GM12891 (cell line): ENCODE measurements at places on chromosomes 2 and 18.

- DNase-seq = no peak
These were observed 428.6 kb downstream of the SETBP1 start for GRCh38 chr18:45109271-45109670.

- no peak for DNase-seq
These were observed 276.1 kb upstream of the SIX2 start for GRCh38 chr2:45285311-45285710.

- no peak for DNase-seq
These were observed 62.7 kb upstream of the GATA6 start for GRCh38 chr18:22106536-22107292.

- no peak for DNase-seq
These were observed 110.2 kb downstream of the CDK15 start for GRCh38 chr2:201916565-201916964.

GRCh38 chr2:177165721-177166711 lies 46.6 kb upstream of the HNRNPA3 start:
- no peak for DNase-seq

- no peak for DNase-seq
These were observed 458.8 kb downstream of the METTL4 start for GRCh38 chr18:2112435-2113045.

DNA sequence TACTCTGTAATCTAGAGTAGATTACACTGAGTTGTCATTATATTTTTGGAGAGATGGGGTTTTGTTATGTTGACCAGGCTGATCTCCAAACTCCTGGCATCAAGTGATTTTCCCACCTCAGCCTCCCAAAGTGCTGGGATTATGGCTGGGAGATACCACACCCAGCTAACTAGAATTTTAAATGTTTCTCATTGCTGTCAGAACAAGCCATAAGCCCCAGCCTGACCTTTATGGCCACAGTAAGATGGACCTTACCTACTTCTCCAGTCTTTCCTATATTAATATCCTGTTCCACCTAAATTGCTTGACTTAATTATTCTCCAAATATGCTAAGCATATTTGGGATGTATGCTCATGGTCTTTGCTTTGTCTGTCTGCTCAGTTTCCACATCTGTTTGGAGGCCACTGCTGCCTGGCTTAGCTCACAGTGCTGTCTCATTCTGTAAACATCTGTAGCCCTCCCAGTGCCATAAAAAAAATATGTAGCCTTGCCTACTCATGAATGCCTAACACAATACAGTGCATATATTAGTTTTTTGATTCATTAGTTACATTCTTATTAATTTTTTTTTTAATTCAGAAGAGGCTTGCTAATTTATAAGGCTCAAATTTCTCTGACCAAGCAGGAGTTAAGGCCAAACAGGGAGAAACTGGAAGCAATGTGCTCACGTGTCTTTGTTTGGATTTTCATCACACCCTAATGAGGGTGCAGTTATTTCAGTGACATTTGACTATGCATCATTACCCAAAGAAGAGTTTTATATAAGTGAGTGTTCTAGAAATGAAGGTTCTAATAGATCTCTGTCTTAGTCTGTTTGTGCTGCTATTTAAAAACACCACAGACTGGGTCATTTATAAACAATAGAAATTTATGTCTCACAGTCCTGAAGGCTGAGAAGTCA lies 45.3 kb upstream of the PSME4 start:
- no peak for DNase-seq

GRCh38 chr2:234951664-234952269 lies at the start of gene SH3BP4:
SH3BP4 (plus strand) TSS chr2:234952017; CDS start chr2:235035003, 82,986 bp downstream.
- no peak for DNase-seq

GRCh38 chr2:161068670-161069069 lies 91.6 kb upstream of the TANK start:
- no peak for DNase-seq

DNA sequence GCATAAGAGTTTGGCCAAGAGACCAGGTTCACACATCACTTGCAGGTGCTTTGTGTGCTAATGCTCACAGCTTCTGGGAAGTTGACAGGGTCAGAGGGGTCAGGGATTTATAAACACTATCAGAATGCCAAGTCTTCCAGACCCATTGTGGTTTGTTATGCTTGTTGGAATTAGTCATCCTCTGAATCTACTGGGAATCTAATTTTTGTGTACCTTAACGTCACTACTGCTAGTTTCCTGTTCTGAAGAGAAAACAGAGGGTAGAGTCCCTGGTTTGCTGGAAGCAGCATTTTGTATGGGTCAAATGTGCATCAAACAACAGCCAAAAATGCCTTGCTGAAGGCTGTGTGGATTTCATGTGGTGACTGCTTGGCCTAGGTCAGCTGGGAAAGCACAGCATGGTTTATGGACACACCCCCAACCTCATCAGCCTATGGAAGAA lies 33.3 kb downstream of the ANTXR1 start:
- DNase-seq = no peak

GRCh38 chr2:235561450-235561849 lies 67.6 kb downstream of the AGAP1 start:
- DNase-seq = no peak

DNA sequence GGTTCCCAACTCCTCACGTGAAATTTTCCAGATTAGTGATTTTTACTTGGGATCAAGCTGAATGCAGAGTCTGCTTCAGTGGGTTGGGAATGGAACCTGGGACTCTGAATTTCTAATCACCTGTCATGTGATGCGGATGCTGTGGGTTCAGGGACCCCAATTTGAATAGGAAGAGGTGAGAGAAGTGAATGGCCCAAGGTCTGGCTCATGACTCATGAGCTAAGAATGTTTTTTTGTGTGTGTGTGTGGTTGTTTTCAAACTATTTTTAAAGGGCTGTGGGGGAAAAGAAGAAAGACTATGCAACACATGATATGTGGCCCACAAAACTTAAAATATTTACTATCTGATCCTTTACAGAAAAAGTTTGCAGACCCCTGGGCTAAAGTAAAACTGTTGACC lies 108.5 kb upstream of the CYRIA start:
- DNase-seq = no peak

DNA sequence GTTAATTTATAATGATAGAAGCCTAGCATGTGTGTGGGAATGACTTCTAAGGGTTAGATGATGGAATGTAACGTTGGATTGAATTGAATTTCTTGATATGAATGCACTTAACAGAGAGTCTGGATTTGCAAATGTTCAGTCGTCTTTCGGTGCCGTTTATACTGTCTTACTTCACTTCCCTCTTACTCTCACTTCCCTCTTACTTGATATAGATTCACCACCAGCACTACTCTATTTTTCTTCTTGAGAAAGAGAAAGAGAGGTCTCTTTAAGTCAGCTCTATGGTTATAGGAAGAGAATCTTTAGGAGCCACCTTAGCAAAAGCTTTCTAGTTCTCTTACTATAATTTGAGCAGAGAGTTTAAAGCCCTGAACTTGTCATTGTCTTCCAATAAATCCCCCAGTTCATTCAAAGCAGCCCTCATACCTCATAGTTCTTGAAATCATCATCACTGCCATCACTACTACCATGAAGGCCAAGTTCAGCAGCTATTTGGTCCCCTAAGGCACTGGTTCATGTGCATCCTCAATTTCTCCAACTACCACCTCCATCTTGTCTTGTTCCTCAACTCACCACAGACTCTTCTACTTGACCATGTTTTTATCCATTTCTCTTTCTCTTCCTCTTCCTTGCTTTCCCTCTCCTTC lies 501.7 kb upstream of the TCF4 start:
- DNase-seq = no peak

GRCh38 chr18:3775996-3776395 lies 326.0 kb downstream of the TGIF1 start:
- no peak for DNase-seq

- no peak for DNase-seq
These were observed 10.1 kb downstream of the ABI2 start for GRCh38 chr2:203338322-203338721.

- no peak for DNase-seq
These were observed 2.0 kb upstream of the ATRAID start for GRCh38 chr2:27209621-27210401.

DNA sequence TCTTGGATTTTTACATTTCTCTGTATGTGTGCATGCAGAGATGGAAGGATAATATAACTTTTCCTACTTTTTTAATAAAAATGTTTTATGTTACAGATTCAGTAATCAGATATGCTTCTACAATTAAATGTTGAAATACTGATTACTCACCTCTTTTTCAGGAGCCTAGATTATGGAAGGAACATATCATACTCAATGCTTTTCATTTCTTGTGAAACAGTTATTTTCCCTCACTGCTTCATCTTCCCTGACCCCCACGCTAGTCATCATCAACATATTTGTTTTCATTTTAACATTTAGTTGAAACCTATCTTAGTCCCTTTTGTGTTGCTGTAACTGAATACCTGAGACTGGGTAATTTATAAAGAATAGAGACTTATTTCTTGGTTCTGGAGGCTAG lies 190.7 kb downstream of the WDR7 start:
- no peak for DNase-seq

DNA sequence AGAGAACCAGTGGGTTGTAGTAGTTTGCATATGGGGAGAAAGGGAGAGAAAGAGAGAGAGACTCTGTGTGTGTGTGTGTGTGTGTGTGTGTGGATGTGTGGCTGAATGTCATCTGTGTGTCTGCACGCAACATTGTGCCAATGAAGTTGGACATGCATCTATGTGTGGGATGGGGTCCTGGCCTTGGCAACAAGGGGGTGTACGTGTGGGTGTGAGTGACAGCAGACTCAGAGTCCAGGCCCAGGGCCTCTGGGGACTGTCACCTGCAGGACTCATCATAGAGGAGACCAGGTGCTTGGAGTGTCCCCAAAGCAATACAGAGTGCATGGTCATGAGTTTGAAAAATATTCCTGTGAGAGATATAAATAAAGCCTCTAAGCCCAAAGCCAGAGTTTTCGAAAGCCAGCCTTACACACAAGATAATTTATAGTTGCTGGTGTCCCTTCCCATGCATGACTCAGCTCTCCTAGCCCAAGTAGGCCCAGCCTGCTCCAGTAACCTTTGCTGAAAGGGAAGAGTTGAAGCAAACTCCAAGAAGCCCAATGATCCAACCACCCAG lies 59.9 kb downstream of the TNP1 start:
- no peak for DNase-seq

DNA sequence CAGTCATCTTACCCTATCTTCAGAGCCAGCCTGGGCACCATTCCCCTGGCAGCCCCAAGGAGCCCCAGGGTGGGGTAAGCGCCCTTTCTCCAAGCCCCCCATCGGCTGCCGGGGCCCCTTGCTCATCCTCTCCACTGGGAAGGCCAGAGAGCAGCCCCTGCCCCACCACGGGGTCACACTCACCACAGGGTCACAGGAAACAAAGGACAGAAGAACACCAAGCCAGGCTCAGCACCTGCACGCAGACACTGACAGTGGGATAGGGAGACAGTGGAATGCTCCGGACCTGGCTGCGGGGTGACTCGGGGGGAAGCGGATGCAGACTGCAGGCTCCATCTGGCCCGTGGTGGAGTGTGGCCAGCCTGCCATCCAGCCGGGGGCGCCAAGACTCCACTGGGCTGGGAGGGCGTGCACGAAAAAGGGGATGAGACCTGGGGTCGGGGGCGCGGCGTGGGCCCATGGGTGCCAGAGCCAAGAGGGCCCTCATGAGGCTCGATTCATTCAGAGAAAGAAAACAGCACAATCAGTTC lies 21.1 kb downstream of the HDAC4 start:
- DNase-seq = no peak

GRCh38 chr2:3725458-3726250 lies 22.3 kb downstream of the DCDC2C start:
- DNase-seq = no peak

DNA sequence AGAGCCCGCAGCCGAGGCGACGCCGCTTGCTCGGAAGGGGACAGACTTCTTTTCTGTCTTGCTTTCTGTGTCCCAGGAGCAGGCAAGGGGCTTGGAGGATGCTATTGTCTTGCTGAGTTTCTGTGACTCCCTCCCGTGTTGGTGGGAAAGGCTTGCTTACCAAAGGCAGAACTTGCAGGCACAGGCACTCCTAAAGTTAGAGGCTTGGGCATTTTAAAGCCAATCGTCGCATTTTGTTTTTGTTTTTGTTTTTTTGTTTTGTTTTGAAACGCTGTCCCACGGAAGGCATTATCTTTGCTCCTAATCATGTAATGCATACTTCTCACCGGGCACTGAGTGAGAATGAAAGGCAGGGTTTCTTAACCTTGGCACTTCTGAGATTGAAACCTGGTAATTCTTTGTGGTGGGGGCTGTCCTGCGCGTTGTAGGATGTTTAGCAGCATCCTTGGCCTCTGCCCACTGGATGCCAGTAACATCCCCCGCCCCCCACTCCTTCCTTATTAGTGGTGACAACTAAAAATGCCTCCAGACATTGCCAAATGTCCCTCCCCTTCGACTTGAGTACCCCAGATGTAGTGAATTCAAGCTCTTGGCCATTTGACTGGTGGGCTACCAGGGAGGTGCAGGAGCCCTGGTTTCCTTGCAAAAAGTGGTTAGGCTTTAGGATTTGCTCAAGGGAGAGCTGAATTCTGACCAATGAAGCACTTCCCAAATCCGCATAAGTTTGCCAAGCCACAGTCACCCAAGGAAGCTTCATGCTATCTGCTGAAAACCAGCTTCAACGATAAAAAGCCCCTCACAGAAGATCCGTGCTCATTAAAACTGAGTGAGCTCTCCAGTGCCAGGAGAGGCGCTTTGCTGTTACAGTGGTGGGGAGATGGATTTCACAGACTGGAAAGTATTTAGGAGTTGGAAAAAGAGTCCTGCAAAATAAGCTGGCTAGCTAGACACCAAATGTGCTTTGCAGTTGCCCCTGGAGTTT lies 1.2 kb downstream of the ANTXR1 start:
- no peak for DNase-seq

GRCh38 chr18:56532176-56532840 lies 106.1 kb downstream of the TXNL1 start:
- no peak for DNase-seq

DNA sequence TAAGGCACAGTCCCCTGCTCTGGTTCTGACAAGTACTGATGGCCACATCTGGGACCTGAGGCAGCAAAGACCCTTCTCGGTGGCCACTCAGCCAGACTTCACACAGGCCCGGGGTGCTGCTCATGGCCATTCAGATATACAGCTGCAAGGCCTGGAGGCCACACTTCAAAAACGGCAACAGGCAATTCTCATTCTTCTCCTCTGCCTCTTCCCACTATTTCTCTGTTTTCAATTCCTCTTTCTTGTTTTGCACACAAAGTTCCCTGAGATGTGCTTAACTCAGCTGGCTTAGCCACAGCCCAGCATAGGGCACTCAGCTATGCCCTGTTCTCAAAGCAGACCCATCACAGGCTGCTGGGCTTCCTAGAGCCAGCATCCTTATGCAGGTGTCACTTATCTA lies 29.9 kb downstream of the PTPN18 start:
- no peak for DNase-seq

- no peak for DNase-seq
These were observed 9.4 kb downstream of the CRACDL start for GRCh38 chr2:98926601-98927000.

GRCh38 chr2:88574445-88574844 lies 52.8 kb downstream of the EIF2AK3 start:
- no peak for DNase-seq

- no peak for DNase-seq
These were observed 61.4 kb downstream of the RPL31 start for GRCh38 chr2:101063352-101064124.

DNA sequence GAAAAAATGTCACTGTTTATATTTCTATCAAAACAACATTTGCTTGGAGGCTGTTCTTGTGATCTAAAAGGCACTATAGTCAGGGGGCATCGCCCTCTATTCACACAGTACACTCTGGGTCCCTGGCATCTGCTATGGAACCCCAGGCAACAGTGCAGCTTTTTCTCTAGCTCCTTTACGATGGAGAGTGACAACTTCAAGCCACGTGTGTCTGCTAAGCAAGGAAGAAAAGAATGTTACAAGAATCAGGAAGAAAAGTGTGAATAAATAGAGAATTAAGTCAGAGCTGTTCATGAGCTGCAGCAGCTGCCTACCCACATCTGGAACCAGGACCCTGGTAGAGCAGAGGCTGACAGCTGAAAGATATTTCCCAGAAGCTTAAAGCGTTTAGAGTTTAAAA lies 11.2 kb downstream of the RND3 start:
- DNase-seq = no peak
